ENCODE measurements at places on chromosomes 3 and 15. TPM values are rescaled to one million over a fixed set of nuclear protein-coding genes. Genes with fewer than 3 reads are reported as not detected.

- DNase-seq: peak; percentile 28
These were observed 33.4 kb downstream of the POC1A start for GRCh38 chr3:52120556-52121463.

DNA sequence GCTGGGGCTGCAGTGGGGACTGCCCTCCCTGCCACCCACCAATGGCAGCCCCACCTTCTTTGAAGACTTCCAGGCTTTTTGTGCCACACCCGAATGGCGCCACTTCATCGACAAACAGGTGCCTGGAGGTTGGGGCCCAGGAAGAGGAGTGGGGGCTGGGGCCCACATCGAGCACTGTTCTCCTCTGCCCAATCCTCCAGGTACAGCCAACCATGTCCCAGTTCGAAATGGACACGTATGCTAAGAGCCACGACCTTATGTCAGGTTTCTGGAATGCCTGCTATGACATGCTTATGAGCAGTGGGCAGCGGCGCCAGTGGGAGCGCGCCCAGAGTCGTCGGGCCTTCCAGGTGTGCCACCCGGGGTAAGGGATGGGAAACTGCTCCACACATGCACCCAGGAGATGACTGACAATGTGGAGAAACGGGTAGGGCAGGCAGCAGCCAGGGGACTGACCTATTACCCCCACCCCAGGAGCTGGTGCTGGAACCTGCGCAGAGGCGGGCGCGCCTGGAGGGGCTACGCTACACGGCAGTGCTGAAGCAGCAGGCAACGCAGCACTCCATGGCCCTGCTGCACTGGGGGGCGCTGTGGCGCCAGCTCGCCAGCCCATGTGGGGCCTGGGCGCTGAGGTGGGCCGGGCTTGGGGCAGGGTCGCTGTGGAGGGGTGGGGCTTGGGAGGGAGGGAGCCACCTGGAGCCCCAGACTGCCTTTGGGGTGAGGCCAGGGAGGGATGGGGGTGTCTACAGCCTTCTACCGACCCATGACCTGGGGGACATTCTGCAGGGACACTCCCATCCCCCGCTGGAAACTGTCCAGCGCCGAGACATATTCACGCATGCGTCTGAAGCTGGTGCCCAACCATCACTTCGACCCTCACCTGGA, 22.9 kb downstream of the NBEAL2 start:
- no peak for DNase-seq

SPATA12 gene
- total RNA-seq: not detected

CLSTN2 gene
- not detected for total RNA-seq
